ENCODE measurements at places on chromosomes 12 and 14. TPM values are rescaled to one million over a fixed set of nuclear protein-coding genes. Genes with fewer than 3 reads are reported as not detected.
A peak's percentile ranks its signal among the peaks of the same experiment; 100 is the strongest.

LGR5 gene
- polyA plus RNA-seq: not detected

SERPINA5 gene
- not detected for polyA plus RNA-seq

WNT1 gene
- not detected for polyA plus RNA-seq

GRCh38 chr14:69043596-69044260 is 64.6 kb upstream of the ACTN1 start:
- peak; percentile 61 for DNase-seq

DNA sequence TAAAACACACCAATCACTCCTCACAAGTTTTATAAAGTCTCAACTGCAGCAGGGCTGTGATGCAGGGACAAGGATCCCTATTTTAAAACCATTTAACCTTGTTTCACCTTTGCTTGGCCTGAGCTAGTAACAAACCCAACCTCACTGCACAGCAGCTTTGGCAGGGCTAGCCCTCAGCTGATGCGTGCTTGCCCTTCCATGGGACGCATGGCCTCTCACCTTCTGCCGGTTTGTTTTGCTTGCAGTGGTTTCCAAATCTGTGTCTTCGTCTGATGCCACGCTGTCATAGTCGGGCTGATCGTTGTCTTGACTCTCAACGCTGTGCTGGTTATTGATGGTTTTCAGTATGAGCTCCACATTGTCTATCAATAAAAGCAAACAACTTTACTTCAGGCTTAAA is 43.3 kb downstream of the GIT2 start:
- DNase-seq: no peak

- no peak for DNase-seq
Observed at GRCh38 chr12:11756022-11756421, 106.5 kb downstream of the ETV6 start.

DNA sequence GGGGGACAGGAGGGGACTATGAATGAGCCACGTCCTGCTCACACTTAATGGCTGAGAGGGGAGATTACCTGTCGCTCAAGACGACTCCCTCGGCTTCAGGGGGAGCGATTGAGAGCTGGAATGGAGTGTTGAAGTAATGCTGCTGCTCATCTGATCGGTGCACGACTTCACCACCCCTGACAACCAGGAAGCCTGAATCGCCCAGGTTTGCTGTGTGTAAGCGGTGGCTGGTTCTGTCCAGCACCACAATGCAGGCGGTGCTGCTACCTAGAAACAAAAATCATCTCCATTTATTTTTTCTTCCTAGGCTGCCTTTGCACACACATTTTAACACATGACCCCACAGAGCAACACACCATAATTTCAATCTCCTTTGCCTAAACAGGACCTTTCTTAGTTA is 37.3 kb downstream of the PPTC7 start:
- peak; percentile 34 for DNase-seq

DNA sequence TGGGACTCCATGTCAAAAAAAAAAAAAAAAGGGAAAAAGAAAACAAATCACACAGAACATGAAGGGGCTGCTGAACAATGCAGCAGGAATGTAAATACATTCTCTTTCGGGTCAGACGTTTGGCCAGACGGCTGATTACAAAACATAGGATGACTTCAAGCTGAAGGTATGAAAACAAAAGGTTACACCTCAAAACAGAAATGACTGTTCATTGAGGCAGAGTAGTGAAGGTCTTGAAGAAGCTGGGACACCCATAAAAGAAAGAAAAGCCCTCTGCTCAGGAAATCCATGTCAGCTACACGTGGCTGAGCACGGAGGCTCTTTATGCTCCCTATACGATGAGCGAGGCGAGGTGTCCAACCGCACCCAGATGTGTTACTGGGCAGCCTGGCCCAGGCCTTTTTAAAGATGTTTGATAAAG is 37.7 kb downstream of the FGD4 start:
- DNase-seq: peak; percentile 84

- no peak for DNase-seq
Observed at GRCh38 chr12:91921555-91921954, 224.1 kb downstream of the BTG1 start.

DNA sequence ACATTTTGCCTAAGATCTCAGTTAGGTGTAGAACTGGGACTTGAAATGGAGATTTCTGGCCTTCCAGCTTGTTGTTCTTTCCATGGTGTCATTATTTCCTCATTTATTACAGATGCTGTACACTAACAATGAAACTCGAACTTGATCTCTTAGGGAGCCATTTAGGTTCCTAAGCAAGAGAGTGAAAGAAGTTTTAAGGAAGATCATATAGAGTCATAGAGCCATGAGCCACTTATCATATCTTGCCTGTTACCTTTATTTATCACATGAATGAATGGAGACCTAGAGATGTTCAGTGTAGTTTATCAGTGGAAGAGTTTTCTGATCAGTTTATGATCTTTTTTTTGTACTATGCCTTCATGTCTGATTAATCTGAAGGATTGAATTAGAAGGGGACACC is 9.9 kb downstream of the HELB start:
- DNase-seq: no peak

DNA sequence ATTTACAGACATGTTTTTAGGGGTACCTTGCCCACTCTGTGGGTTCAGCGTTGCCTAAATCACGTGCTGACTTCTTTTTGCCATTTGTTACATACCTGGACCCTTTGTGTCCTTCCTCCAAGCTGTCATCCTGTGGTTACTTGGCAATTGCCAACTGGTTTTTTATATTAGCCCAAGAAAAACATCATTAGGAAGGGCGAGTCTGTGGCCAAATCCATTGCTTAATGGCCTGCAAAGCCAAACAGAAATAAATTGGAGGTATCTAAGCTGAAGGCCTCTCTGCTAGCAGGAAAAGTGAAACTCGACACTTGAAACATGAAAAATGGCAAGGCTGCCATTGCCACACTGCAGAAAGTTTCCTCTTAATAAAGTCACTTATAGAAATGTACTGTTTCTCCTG is 190.4 kb downstream of the NUAK1 start:
- peak; percentile 23 for DNase-seq
